ENCODE measurements at places on chromosomes 13 and 19.

DNA sequence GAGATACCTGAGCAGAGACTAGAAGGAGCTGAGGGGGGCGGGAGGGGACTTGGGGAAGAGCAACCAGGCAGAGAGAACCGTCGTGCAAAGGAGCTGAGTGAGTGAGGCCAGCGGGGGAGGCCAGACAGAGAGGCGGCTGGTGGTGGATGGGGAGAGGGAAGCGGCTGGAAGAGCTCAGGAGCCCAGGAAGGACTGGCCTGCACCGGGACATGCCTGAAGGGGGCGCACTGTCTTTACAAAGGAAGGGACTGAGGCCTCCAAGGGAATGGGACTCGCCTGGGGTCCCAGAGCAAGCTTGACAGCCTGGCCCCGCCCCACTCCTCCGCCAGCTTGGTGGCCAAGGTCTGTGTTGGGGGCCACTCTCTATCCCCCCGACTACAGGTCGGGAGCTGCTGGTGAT, 14.9 kb downstream of the ONECUT3 start:
- DNase-seq, result peak; percentile 64

DNA sequence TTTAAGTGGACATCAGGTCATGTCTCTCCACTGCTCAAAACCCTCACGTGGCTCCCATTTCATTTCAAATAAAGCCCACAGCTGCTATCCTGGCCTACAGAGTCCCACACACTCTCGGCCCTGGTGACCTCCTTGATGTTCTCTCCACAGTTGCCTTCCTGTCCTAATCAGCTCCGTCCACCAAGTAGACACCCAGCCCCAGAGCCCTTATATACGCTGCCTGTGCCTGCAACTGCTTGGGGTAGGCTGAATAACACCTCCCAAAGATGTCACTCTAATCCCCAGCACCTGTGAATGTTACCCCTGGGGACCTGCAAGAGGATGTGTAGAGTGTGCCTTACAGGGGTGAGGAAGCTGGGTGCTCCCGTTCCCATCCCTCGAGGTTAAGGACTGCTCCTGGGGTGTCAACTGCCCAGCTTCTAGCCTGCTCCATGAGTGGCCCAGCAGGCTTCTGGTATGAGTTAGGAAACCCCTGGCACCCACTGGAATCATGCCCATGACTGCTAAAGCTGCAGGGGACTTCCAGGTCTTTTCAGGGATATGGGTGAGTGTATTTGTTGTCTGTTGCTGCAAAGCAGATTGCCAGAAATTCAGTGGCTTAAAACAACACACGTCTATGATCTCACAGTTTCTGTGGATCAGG, 6.0 kb downstream of the FAM187B start:
- no peak for DNase-seq

DNA sequence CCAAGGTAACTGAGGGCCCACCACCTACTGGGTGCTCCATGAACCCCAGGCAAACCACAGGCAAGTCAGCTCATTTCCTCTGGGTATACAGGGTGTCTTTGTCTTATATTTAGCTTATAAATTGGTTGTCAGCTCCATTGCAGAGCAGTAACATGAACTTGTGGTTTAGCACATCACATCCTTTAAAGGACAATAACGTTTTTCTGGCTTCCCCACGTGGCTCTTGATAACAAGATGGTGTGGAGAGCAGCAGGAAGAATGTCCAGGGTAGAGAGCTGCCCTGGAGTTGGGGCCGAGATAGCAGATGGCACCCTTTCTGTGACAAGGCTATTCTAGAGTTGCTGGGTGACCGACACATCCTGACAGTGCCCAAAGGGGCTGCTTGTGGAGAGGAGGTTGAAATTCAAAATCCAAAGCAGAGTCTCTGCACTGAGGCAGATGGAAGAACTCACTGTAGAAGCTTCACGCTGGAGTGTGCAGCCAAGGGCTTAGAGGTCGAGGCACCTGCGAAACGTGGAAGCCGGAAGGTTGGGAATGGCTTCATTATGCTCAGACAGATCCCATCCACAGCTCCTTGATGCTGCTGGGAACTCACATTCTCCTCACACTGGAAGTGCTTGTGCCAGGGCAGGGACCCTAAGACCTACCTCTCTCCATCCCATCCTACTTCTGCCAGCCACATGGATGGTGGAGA, 133.0 kb upstream of the FRY start:
- no peak for DNase-seq

GRCh38 chr19:33299051-33299688, 3.2 kb downstream of the CEBPA start:
- no peak for DNase-seq

GRCh38 chr19:18425515-18426415, 6.6 kb downstream of the SSBP4 start:
- no peak for DNase-seq

DNA sequence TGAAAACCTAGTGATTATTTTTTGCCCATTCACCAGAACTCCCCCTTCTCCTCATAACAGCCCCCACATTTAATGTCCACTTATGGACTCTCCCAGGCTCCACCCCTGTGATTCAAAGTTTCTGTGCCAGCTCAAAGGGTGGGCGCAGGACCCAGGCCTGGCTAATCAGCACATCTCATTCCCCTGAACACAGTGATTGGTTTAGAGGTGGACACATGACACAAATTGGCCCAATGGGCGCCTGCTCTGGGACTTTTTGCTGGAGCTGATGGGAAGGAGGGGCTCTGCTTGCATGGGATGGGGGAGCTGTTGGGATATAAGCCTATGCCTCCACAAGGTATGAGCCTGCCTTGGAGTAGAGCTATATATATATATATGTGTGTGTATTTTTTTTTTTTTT, 6.2 kb upstream of the EPOR start:
- DNase-seq, result no peak

- no peak for DNase-seq
These were observed 18.0 kb upstream of the RFXAP start for GRCh38 chr13:36801035-36801434.

Measured in neural crest cell (in vitro differentiated cells).